ENCODE measurements at places on chromosomes 3 and 15.

- no peak for DNase-seq
Observed at GRCh38 chr15:48630245-48630644, 15.3 kb downstream of the FBN1 start.

DNA sequence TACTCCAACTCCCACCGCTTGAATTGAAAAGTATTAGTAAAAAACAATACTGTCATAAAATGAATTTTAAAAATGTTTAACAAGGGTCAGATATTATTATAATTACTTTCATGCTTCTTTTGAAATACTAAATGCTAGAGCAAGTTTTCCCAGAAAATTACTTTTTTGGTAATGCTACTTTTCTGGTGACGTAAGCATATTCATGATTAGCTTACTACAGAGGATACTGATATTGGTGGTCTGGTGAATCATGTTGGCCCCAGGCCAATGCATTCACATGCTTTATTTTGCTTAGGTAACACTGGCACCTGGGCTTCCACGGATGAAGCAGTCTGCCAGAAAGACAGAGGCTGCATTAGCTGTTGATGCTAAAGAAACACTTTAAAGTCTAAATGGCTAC lies 12.4 kb downstream of the SPATA16 start:
- DNase-seq = no peak

- no peak for DNase-seq
Observed at GRCh38 chr3:117097351-117097750, 387.8 kb downstream of the TUSC7 start.

DNA sequence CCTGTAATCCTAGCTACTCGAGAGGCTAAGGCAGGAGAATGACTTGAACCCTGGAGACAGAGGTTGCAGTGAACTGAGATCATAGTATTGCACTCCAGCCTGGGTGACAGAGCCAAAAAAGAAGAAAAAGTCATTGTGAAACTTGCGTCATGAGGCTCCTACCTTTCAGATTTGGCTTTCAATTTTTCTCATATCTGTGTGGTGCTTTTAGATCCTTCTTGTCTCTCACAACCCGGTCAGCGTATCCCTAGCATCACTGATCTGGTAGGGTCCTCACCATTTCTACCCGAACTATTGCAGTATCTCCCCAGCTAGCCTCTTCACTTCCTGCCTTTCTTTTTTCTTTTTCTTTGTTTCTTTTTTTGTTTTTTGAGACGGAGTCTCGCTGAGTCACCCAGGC lies 21.6 kb upstream of the GCNT3 start:
- no peak for DNase-seq

GRCh38 chr3:120145542-120146285 lies 51.5 kb upstream of the GSK3B start:
- peak; percentile 76 for DNase-seq

DNA sequence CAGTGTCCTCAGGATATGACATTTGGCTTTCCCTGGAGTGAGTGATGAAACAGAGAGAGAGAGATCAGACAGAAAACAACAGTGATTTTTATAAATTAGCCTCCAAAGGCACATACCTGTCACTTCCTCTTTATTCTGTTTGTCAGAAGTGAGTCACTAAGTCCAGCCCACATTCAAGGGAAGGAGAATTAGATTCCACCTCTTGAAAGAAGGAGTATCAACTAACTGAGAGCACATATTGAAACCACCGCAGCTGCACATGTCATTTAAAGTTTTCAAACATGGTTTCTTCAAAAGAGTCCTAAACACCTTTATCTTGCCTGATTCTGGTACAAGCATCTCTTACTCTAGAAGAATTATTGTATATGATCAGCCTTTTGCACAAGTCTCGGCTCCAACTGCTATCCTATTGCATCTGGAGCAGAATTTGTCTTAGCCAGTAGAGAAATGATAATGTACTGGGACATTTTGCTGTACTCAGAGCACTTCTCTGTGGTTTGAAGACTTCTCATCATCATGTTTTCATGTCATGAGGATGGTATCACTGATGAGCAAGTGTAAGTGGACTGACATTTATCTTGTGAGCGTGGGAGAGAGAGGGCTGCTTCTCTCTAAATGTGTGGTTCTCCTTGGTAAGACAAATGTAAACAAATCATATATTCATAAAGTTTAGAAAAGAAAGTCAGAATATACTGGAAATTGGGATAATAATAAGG lies 338.9 kb upstream of the CFAP20DC start:
- peak; percentile 12 for DNase-seq

GRCh38 chr15:72865486-72865885 lies 81.9 kb upstream of the ADPGK start:
- no peak for DNase-seq

DNA sequence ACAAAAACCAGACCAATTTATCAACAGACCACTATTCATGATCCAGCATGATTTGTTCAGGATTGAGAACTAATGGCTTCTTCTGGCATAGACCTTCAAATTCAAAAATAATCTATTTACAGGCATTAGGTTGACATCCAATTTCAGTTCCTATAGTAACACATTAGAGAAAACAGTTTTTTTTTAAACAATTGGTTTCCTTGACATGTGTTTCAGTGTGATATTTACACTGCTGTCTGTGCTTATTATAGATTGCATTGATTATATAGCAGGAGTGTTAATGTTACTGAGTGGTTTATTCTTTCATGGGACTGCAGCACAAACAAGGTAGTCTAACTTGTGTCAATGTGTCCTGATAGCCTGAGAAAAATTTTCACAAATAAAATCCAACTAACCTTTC lies 579.3 kb downstream of the PLOD2 start:
- DNase-seq = no peak

GRCh38 chr15:25091421-25092158 lies 136.8 kb downstream of the SNRPN start:
- no peak for DNase-seq

- no peak for DNase-seq
Observed at GRCh38 chr3:14534516-14535191, 5.5 kb downstream of the GRIP2 start.

DNA sequence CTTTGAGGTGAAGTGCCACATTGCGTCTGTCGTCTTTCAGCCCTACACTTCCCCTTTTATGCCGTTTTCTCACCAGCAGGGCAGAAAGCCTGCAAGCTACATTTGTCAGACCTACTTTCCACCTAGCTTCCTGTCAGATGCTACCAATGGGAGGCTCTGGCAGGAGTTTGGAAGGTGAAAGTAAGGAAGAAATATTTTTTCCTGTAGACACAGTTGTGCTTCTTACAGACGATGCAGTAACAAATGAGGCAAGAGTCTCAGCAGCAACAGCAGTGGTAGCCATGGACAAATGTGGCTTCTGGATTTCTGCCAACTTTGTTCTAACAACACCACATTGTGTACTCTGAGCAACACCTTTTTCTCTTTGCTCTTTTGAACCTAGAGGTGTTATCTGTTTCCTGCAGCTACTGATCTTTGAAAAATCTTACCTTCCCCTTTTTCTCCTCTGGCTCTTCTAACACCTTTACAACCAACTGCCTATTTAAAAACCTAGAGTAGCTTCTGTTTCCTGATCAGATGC lies 70.6 kb upstream of the STT3B start:
- DNase-seq = no peak

DNA sequence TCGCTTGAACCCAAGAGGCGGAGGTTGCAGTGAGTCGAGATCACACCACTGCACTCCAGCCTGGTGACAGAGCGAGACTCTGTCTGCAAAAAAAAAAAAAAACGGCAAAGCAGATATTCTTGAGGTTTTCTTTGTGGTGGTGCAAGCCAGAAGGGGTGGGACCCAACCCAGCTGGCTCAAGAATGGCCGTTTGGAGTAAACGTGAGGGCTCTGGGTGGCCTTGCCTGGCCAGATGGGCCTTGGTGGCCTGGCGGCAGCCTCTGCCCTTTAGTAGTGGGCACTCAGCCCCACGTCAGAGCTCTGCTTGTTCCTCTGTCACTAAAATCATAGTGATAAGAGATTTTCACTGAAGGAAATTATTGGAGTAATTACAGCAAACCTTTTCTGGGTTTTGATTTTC lies 50.5 kb downstream of the ATP1B3 start:
- no peak for DNase-seq

DNA sequence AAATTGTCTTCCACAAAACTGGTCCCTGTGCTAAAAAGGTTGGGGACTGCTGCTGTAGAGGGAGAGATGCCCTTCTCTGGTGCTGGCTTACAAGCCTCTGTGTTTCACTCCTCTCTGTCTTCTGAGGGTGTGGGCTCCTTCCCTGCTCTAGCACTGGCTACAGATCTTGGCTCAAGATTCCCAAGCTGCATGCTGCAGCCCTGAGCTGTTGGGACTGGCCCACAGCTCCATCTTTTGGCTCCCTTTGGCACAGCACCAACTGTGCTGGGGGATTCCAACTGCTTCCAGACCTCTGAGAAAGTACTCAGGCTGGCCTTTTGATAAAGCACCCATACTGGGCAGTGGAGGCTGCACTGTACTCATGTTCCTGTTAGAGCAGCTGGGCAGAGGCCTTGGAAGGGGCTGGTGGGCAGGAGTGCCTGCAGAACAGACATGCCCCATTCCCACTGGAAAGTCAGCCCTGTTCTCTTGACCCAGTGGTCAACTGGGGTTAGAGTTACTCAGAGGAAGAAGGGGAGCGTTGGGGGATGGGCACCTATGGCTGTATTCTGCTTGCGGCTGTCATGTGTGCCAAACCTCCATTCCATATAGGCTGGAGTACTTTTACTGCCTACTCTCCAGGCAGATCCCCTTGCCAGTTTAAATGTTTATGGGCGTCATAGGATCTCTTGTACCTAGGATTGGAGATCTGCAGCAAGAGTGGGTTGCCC lies 55.7 kb downstream of the GALK2 start:
- DNase-seq = peak; percentile 57

DNA sequence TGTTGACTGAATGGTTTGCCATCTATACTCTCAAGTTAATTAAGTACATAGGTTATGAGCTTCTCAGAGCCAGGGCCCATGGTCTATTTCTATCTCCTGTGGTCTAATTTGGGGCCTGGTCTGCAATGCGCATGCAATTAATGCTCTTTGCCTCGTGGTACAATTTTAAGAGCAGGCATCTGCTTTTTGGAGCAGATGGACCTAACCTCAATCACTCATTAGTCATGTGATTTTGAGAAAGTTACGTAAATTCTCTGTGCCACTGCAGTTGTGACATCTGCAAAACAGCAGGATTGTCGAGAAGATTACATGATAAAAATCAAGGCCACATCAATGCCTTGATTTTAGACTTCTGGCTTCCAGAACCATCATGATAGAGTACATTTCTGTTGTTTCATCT lies 543.7 kb upstream of the ADAMTS9 start:
- DNase-seq = no peak

DNA sequence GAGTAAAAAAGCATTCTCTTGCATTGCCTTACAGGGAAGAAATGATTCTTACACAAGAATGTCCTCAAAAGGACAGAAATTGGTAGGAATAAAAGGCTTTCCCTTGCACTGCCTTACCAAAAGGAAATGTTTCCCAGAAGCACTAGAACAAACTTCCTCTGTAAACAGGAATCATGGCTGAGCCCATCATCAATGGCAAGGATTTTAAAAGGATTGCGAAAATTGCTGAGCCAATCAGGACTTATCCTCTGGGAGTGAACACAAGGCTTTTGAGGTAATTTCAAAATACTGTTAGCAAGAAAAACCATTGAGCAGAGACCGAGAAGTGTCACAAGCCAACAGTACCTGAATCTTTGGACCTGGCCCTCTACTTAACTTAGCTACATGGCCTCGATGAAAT lies 897.3 kb downstream of the ROBO1 start:
- DNase-seq = no peak

DNA sequence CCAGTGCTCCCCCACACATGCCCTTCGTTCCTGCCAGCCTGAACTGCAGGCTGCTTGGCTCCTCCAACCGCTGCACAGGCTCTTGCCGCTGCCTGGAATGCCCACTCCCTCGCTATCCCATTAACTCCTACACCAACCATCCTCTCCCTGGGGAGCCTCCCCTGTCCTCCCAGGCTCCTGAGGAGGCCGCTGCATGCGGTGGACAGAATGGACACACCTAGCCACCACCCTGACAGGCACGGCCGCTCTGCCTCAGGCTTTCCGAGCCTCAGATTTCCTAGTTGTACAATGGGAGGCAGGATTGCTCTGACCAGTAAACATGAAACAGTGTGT lies 2.3 kb downstream of the PLXNB1 start:
- DNase-seq = peak; percentile 72

- DNase-seq = no peak
Observed at GRCh38 chr3:43948013-43948412, 257.3 kb downstream of the ABHD5 start.

DNA sequence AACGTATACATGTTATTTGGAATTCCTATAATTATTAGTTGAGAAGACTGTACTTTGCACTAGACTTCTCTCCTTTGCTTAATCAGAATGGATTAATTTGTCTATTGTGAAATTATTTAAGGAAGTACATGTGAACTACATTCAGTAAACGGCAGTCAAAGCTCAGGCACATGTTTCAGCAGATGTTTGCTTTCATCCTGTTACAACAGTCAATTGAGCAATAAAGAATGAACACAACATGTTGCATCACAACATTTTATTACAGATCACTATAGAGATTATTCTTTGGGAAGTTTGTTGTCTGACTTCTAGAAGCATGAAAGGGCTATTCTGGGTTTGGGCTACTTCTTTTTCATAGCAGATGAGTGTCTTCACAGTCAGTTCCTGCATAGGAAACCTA lies 39.2 kb downstream of the RAB27A start:
- DNase-seq = no peak

DNA sequence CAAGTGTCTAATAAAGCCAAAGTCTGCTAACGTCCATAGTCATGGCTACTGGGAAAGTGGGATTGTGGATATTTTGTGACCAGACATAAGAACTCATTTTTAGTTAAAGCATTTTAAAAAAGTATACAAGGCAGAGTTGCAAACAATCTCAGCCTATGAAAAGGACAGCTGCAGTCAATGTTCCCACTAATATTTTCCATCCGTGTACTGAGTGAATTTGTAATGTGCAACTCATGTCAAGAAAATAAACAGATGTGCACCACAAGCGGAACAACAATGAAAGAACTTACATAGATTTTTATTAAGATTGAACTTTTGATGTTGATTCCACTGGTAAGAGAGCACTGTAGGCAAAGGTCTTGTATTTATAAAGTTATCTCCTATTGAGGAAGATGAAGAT lies 231.3 kb upstream of the SEMA6D start:
- DNase-seq = no peak

- DNase-seq = no peak
Observed at GRCh38 chr3:193800138-193801043, 207.4 kb downstream of the OPA1 start.

DNA sequence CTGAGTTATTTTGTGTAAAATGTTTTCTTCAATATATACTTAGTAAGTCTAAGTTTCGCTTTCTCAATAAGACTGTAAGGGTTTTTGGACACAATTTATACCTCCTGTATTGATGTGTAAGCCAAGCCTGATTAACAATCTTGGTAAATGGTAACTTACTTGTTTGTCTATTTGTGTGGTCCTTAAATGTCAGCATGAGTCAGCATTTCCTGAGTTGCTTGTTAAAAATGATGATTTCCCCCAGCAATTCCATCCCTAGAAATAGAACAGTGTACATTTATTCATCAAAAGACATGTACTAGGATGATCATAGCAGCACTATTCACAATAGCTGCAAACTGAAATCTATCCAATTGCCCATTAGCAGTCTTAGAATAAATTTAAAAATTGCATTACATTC lies 53.4 kb upstream of the LRIG1 start:
- no peak for DNase-seq

GRCh38 chr3:104040896-104041295 lies 1325.8 kb upstream of the ALCAM start:
- no peak for DNase-seq

Data from NCI-H226 (cell line).